MV-4-11 (cell line): ENCODE measurements at places on chromosomes 5 and 9.

- no peak for DNase-seq
These were observed 27.6 kb upstream of the TCF7 start for GRCh38 chr5:134086943-134087305.

DNA sequence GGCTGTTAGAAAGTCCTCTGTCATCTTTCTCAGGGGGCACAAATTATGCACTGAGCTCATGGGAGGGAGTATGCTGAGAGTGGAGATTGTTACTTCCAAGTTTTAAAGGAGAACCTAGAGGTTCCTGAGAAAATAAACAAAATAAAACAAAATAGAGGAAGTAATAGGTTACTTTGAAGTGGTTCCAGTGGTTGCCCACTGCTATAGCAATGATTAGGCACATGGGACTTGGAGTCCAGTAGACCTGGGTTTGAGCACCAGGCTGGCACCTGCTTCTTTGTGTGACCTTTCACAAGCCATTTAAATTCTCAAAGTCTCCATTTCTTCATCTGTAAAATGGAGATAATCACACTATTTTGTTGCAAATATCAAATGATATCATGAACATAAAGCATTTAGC is 13.8 kb upstream of the CDC23 start:
- DNase-seq: peak; percentile 18

DNA sequence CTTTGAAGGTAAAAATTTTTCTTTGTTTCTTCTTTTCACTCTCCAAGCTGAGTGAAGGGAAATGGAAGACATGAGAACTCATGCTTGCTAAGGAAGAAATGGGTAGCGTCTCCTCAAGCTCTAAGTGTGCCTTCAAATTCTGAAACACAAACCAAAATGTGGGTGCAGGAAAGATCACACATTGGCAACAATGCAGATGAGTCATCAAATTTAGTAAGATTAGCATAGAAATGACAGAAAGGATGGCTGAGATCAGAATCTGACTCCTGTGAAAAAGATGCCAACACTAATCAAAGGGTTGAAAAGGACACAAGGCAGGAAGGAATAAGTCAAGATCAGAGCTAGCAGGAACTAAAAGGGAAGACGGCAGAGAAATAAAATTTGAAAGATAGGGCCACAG is 61.1 kb upstream of the ZNF462 start:
- no peak for DNase-seq

- no peak for DNase-seq
These were observed 86.1 kb downstream of the DEPDC1B start for GRCh38 chr5:60613826-60614225.

- DNase-seq: no peak
These were observed 73.7 kb upstream of the MTAP start for GRCh38 chr9:21728781-21729180.

- no peak for DNase-seq
These were observed 37.1 kb upstream of the FAM169A start for GRCh38 chr5:74903165-74903787.

DNA sequence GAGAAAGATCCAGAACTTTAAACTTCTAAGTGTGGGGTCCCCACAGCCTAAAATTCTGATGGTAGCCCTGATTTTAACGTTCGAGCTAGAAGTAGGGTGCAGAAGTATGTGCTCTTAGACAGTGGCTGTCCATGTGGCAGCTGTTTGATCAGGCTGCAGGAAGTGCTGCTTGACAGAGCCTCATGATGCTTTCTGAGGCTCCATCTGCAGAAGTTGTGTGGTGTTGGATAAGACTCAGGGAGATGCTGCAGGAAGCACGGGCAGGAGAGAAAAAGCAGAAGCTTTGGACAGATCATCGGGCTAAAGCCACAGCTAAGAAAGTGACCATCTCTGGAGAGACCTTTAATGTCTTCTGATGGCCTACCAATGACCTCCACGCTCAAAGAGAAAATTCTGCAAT is 8.1 kb downstream of the MTMR12 start:
- peak; percentile 85 for DNase-seq

GRCh38 chr5:174097486-174098185 is 52.1 kb downstream of the NSG2 start:
- DNase-seq: no peak

DNA sequence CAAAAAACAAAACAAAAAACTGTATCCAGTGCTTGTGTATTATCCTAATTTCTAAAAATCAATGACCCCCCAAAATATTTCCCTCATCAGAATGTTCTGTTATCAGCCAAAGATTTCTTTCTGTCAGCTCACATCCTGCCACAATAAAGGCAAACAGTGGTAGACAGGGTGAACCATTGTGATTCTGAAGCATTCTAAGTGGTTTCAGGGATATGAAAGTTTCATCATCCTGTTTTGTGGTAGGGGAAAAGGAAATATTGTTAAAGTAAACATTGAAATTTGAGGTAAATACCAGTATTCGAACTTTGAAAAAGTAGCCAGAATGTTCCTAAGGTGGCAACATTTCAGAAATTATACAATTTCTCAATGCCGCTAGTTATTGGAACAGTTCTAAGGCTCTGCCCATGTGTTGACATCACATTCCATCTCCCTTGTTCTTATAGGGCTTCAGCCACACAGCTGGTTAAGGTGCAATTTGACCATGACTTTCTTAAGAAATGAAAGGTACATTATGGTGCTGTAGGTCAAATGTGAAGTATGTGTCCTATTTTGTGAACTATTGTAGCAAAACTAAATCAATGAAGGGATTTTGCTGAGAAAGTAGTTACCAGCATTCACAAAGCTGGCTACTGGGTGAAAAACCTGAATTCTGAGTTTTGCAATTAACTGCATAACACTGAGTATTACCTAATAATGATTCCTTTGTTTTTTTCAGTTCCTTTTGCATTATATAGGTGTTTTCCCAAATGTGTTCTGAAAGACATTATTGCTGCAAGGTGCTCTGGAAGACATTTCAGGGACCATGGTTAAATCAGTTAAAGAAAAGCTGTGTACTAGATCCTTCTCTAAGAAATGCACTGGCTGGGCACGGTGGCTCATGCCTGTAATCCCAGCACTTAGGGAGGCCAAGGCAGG is 107.6 kb upstream of the RASGRF2 start:
- no peak for DNase-seq

GRCh38 chr5:116343961-116344360 is 230.7 kb downstream of the SEMA6A start:
- peak; percentile 73 for DNase-seq

- DNase-seq: peak; percentile 4
These were observed 344.0 kb downstream of the PTPRD start for GRCh38 chr9:10268531-10269485.

- no peak for DNase-seq
These were observed 89.2 kb downstream of the RAPGEF6 start for GRCh38 chr5:131545845-131546244.

GRCh38 chr9:23736293-23736692 is 89.7 kb downstream of the ELAVL2 start:
- DNase-seq: no peak
